ENCODE measurements at places on chromosomes 7 and 10.

DNA sequence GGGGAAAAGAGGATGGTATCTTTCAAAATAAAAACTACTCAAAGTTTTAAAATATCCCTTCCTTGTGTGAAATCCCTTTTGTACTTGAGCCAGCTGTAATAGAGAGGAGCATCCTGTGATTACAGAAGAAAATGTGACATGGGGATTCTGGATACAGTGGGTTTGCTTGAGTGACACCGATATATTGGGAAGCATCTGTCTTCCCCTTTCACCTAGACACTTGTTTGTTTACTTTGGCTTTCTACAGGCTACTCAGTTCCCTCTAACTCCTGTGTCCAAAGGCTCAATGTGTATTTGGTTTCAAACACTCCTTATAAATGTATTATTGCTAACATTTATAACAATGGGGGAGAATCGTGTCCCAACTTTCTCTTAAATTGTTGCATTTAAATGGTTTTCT is 24.4 kb downstream of the CPED1 start:
- no peak for DNase-seq

DNA sequence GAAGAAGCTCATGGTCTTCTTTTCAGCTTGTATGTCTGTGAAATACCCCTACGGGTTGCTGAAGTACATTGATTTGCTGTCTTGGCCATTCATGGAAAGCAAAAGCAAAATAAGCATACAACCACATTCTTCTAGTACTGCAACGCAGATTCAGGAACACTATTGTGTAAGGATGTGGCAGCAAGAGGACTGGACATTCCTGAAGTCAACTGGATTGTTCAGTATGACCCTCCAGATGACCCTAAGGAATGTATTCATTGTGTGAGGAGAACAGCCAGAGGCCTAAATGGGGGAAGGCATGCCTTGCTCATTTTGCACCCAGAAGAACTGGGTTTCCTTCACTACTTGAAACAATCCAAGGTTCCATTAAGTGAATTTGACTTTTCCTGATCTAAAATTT is 133.4 kb upstream of the ANKRD1 start:
- no peak for DNase-seq

DNA sequence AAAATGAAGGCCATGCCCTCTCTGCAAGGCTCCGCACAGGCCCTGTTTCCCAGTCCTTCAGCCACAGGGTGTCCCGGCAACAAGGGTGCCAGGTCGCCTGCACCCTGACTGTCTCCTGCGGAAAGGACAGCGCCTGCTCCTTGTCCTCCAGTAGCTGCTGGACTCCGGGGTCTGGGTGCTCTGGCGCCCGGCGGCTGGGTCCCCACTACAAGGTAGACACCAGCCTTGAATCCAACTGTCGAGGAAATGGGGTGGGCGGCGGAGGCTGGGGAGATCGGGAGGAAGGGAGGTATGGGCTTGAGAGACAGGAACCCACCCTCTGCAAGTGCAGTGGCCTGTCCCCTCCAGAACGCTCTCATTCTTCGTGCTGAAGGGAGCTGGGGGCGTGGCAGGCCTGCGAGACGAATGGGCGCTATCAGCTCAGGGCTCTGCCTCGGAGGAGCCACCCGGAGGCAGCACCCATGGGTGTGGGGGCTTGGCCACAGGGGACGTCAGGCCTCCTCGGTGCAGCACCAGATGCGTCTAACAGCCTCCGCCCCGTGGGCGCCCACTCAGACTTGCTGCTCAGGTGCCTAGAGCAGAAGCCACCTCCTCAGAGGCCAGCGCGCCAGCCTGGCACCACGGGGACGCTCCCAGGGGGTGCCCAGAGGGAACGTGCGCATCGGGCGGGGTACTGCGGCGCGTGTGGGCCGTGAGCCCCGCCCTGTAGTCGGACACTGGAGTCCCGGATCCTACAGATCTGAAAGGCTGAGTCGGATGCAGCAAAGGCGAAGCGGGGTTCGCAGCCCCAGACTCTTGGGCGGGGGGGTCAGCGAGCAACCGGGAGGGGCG is 15.6 kb downstream of the ADAM8 start:
- DNase-seq = peak; percentile 50

GRCh38 chr7:109020251-109020650 is 450.6 kb downstream of the DNAJB9 start:
- no peak for DNase-seq

GRCh38 chr7:135771961-135772638 is 23.5 kb upstream of the FAM180A start:
- DNase-seq = no peak

DNA sequence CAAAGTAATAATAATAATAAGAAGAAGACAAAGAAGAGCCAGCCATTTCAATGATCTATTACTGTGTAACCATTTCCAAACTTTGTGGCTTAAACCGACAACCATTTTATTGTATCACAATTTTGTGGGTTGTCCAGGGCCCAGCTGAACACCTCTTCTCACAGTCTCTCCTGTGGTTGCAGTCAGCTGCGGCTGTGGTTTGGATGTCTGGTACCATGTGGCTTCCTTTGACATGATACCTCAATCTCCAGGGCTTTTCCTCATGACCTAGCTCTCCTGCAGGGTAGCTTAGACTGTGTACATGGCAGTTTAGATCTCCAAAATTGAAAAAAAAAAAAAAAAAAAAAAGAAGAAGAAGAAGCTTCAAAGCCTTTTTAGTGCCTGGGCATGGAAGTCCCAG is 72.6 kb upstream of the NFKB2 start:
- peak; percentile 2 for DNase-seq

GRCh38 chr7:43450894-43451293 is 132.0 kb upstream of the STK17A start:
- no peak for DNase-seq

DNA sequence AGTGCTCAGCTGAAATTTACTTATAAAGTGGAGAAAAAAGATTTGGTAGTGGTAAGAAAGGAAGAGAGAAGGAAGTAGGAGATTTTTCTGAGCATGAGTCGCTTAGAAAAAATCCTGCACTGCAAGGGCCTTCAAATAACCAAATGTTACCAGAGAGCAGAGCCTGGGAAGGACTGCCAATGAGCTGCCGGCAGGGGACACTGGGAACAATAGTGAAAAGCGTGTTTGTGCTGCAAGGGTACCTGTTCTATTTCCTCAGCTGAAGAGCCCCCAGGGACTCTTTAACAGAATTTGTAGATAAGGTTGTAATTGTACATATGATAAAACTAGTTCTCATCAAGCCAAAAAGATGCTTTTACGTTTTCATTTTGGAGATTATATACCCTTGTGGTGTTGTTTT is 696.3 kb upstream of the C7orf33 start:
- DNase-seq = no peak

DNA sequence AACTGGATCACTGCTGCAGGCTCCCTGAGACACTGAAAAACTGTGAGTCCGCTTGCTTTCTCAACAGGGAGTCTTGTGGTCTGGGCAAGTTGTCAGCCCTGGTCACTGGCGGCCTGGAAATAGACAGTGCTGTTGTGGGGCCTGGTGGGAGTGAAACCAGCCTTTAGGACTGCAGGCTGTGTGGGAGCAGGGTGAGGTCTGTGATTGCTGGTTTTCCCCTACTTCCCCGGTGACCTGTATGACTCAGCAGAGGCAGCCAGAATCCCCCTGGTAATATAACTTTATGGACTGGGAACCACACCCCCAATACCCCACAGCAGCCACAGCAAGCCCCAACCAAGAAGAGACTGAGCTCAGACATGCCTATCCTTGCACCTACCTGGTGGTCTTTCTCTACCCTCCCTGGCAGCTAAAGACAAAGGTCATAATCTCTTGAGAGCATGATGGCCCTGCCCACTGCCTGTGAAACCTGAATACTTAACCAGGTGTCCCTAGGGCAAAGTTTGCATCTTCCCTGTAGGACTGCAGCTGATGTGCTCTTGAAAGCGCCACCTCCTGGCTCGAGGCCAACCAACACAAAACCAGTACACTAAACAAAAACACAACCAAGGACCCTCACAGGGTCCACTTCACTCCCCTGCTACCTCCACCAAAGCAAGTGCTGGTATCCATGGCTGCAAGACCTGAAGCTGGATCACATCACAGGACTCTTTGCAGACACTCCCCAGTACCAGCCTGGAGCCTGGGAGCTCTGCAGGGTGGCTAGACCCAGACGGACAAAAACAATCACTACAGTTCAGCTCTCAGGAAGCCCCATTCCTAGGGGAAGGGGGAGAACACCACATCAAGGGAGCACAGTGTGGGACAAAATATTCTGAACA is 7.2 kb upstream of the ADAM22 start:
- no peak for DNase-seq

DNA sequence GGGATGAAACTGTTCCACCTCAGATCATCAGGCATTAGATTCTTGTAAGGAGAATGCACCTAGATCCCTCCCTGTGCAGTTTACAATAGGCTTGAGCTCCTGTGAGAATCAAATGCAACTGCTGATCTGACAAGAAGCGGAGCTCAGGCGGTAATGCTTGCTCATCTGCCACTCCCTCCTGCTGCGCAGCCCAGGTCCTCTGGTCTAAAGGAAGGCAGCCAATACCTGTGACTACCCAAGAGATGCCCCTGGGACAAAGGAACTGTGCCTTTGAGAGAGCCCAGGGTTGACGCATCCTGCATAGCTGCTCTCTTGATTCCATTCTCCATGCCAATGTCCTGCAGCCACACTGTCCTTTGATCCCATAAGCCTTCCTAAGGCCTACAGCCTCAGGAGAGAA is 73.1 kb downstream of the ADCYAP1R1 start:
- no peak for DNase-seq

- DNase-seq = no peak
Observed at GRCh38 chr7:517774-518629, 1.6 kb downstream of the PDGFA start.

DNA sequence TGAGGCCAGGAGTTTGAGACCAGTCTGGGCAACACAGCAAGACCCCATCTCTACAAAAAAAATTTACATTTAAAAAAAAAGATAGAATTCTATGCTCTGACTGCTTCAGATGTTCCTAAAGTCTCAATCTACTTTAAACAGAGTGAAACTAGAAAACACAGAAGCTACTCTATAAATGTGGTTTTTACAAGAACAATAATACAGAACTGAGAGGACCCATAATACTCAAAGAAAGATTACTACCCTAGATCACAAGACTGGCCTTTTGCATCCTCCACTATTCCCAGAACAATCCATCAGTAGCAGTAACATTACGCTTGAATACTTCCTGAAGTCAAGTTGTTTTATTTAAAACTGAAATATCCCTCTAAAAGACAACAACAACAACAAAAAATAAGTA is 119.4 kb downstream of the ZFAND4 start:
- DNase-seq = no peak

GRCh38 chr10:11150879-11151415 is 133.3 kb downstream of the CELF2 start:
- no peak for DNase-seq

DNA sequence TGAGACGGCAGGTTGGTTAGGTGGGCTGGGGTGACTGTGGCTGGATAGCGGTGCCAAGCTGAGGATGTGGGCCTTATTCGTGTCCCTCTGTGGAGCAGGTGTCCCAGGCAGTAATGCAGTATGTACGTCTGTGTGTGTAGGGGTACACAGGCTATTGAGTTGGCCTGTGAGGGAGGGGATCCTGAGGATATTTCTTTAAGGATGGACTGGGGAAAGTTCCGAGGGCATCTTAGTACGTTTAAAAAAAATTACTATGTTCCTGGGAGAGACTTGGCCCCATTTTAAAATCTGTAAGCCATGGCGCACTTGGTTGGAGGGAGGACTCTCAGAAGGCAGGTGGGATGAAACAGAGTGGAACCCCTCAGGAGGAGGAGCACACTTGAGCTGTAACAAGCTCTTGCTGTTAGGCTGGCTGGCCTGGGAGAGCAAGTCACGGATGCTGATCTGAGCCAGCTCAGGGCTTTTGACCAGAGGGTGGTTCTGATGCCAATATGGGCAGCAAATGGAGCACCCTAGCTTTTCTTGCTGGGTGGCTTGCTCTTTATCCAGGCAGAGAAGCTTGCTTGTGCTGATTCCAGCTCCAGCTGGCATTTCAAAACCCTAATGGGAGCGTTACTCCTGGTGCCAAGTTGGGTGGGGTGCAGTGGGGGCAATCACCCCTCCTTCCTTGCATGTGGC is 765 bp downstream of the WBP1L start:
- DNase-seq = no peak

DNA sequence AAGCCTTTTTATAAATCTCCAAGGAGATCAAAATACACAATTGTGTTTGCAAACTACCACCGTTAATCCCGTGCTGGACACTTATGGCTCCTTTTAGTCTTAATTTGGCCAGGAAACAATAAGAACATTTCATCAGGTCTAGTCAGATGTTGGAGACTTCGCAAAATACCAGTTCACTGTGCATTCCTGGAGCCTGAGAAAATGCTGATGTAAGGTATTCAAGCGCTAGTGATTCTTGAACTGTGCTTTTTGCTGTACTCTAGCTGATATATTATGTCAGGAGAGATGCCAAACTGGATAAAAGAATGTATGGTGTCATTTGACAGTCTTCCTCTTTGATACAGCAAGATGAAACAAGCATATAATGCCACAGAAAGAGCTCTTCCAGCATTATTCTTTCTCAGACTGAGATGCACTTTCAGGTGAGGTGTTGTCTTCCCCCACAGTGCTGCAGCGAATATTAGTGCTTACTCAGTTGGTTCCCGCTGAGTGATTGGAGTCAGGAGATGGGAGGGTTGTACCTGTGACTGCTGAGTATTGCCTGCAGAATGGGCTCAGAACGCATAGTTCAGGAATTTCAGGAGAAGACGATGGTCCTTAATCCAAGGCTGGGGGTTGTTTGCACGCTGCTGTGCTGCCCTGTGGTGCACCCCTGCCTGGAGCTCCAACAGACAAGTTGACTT is 59.2 kb downstream of the OGDH start:
- DNase-seq = no peak

GRCh38 chr7:154583454-154583853 is 419.5 kb downstream of the PAXIP1 start:
- DNase-seq = no peak

- no peak for DNase-seq
Observed at GRCh38 chr7:20514364-20514763, 101.1 kb upstream of the ABCB5 start.

GRCh38 chr7:39609935-39610263 is 13.5 kb upstream of the RALA start:
- no peak for DNase-seq

- DNase-seq = no peak
Observed at GRCh38 chr10:132715776-132716680, 69.9 kb downstream of the NKX6-2 start.

GRCh38 chr7:30869794-30870611 is 41.6 kb upstream of the AQP1 start:
- DNase-seq = no peak

- DNase-seq = no peak
Observed at GRCh38 chr7:41029072-41029499, 673.8 kb downstream of the INHBA start.

DNA sequence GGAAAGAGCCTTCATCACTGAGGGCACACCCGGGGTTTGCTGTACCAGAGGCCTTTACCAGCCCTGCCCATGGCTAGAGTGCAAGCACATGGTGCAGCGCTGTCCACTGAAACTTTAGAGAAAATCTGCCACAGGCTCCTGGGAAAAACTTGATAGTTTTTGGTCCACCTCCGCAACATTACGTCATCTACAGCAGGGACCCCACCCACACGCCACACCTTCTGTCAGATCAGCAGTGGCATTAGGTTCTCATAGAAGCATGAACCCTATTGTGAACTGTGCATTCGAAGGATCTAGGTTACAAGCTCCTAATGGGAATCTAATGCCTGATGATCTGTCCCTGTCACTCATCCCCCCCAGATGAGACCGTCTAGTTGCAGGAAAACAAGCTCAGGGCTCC is 2.5 kb upstream of the ODAD2 start:
- no peak for DNase-seq

Measured in stimulated activated CD4-positive, alpha-beta T cell treated with anti-CD3 and anti-CD28 coated beads, Interleukin-15, amount 100 ng/mL, for 1 hour (primary cell).